Activated CD8-positive, alpha-beta T cell treated with anti-CD3 and anti-CD28 coated beads, Interleukin-2, amount 10 ng/mL, durations not matched to agents 7 days and 5 days (primary cell): ENCODE measurements at places on chromosomes 13 and 19. TPM values are rescaled to one million over a fixed set of nuclear protein-coding genes. Genes with fewer than 3 reads are reported as not detected.

GRCh38 chr13:66528180-66528579, 702.0 kb downstream of the PCDH9 start:
- no peaks in the 10 kb centered on the region for H3K27me3 ChIP-seq
- no peaks in the 10 kb centered on the region for H3K36me3 ChIP-seq
- no peak overlapping the region for H3K4me3 ChIP-seq
- no peaks in the 10 kb centered on the region for H3K4me1 ChIP-seq
- no peak for DNase-seq

GRCh38 chr13:47454986-47455385, 546.1 kb downstream of the SUCLA2 start:
- H3K4me1 ChIP-seq, result no peaks in the 10 kb centered on the region
- DNase-seq, result no peak
- no peaks in the 10 kb centered on the region for H3K36me3 ChIP-seq
- H3K27me3 ChIP-seq, result no peaks in the 10 kb centered on the region

GRCh38 chr19:10885201-10886169, 14.1 kb downstream of the CARM1 start:
- H3K27ac ChIP-seq, result no peak overlapping the region
- DNase-seq, result no peak
- H3K27me3 ChIP-seq, result no peaks in the 10 kb centered on the region
- peaks cover 2% of the 10 kb centered on the region for H3K4me1 ChIP-seq
- no peak overlapping the region for H3K4me3 ChIP-seq

DNA sequence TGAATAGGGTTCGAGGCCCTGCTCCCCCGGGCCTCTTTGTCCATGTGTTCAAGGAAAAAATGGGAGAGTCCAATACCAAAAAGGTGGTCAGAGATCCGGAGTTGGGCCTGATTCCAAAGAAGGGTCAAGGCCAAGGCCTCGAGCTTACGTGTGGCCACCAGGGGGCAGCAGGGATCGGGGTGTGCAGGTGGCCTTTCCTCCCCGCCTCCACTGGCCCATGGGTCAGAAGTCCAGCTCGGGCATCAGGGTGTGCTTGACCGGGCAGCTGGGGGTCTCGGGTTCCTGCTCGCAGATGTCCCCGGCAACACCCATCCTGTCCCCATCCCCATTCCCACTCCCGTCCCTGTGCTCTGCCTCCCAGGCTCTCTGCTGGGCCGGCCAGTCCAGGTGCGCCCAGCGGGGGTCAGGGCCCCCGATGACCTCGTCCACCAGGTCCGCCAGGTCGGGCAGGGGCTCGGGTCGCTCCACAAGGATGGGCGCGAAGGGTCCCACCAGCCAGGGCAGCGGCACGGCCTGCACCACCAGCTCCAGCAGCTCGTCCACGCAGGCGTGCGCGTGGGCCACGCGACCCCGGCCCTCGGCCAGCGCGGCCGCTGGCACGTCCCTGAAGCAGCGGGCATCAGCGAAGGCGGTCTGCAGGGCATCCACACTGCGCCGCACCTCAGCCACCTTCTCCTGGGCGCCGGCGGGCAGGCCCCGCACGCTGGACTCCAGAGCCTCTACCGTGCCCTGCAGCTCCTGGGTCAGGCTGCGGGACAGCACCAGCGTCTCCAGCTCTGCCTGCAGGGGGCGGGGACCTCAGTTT, 5.2 kb upstream of the PLIN4 start:
- DNase-seq, result peak; percentile 31
- H3K4me3 ChIP-seq, result no peak overlapping the region
- H3K27ac ChIP-seq, result no peak overlapping the region

GRCh38 chr13:101554420-101555125, 102.1 kb downstream of the ITGBL1 start:
- DNase-seq, result no peak
- H3K36me3 ChIP-seq, result no peaks in the 10 kb centered on the region
- no peaks in the 10 kb centered on the region for H3K4me1 ChIP-seq
- no peak overlapping the region for H3K27ac ChIP-seq
- H3K4me3 ChIP-seq, result no peak overlapping the region

DNA sequence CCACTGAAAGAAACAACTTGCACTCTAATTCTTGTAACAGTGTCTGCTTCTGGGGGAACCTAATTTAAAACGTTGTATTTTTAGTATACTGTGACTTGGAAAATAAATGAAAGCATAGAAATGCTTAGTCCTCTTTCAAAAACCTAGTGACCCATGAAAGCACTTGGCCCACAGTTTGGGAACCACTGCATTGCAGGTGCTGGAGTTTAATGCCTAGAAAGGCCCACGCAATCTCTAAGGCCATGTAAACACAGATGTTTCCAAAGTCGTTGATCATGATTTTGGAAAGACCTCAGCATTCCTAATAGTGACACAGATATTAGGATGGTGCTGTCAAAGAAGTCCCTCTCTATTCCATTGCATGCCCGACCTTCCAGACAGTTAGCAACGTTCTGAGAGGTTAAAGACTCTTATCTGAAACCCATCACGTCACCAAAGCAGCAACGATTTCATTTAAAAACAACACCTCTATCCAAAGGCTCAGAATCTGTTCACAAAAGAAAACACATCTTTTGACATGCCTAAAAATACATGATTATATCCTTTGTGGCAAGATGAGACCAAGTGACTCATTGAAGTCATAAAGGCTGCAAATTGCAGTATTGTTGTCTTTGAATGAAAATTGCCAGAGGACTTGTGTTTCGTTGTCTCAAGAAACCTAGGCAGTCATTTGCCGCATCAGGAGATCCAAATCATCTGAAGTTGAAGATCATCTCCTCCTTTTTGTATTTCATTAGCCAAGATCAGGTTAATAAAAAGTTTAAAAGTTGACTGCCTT, 328.0 kb upstream of the ZNF507 start:
- H3K4me1 ChIP-seq, result no peaks in the 10 kb centered on the region
- DNase-seq, result no peak
- H3K27ac ChIP-seq, result no peak overlapping the region
- no peaks in the 10 kb centered on the region for H3K36me3 ChIP-seq

- peak overlapping the region; percentile 7 for H3K27ac ChIP-seq
- H3K4me3 ChIP-seq, result no peak overlapping the region
- DNase-seq, result peak; percentile 75
- H3K27me3 ChIP-seq, result no peaks in the 10 kb centered on the region
- peaks cover 5% of the 10 kb centered on the region for H3K4me1 ChIP-seq
These were observed 20.5 kb upstream of the STRN4 start for GRCh38 chr19:46766569-46767317.

DNA sequence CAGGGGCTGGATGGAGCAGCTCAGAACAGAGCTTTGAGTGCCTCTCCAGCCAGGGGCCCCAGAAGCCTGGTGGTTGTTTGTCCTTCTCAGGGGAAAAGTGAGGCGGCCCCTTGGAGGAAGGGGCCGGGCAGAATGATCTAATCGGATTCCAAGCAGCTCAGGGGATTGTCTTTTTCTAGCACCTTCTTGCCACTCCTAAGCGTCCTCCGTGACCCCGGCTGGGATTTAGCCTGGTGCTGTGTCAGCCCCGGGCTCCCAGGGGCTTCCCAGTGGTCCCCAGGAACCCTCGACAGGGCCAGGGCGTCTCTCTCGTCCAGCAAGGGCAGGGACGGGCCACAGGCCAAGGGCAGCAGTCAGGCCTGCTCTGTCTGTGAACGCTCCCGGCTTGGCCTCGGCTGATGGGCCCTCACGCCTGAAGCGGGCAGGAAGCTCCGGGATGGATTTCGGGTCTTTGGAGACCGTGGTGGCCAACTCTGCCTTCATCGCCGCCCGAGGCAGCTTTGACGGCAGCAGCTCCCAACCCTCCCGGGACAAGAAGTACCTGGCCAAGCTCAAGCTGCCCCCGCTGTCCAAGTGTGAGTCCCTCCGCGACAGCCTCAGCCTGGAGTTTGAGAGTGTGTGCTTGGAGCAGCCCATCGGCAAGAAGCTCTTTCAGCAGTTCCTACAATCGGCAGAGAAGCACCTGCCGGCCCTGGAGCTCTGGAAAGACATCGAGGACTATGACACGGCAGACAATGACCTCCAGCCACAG, at the start of gene GRK1:
Gene GRK1 (plus strand): TSS at position 269 of the 751 bp plus-strand sequence. CDS start 168 bp downstream, at position 437.
- no peak within 1 kb of the TSS for H3K4me3 ChIP-seq
- peaks cover 3% of the 10 kb centered on the region for H3K27me3 ChIP-seq
- H3K27ac ChIP-seq, result no peak within 1 kb of the TSS
- DNase-seq, result no peak
- H3K36me3 ChIP-seq, result peaks cover under 1% of the 10 kb centered on the region
- no peaks in the 10 kb centered on the region for H3K4me1 ChIP-seq

DNA sequence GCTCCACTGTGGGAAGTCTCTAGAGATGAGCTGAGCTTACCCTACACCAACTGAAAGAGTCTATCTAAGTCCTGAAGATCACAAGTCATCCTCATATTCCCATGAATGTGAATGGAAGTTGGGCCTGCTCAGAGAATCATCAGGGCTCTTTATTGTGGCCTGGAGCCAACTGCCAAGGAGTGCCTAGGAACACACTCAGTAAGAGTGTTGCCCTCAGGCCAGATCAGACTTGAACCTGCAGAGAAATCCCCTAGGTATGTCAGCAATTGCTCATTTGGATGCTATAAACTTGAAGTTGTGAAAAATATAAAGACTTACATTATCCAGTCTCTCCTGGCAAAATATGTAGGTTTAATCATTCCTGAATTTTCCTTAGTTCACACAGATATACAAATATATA, 1070.2 kb downstream of the EFNB2 start:
- no peaks in the 10 kb centered on the region for H3K4me1 ChIP-seq
- no peak for DNase-seq
- H3K4me3 ChIP-seq, result no peak overlapping the region
- no peaks in the 10 kb centered on the region for H3K36me3 ChIP-seq

DNA sequence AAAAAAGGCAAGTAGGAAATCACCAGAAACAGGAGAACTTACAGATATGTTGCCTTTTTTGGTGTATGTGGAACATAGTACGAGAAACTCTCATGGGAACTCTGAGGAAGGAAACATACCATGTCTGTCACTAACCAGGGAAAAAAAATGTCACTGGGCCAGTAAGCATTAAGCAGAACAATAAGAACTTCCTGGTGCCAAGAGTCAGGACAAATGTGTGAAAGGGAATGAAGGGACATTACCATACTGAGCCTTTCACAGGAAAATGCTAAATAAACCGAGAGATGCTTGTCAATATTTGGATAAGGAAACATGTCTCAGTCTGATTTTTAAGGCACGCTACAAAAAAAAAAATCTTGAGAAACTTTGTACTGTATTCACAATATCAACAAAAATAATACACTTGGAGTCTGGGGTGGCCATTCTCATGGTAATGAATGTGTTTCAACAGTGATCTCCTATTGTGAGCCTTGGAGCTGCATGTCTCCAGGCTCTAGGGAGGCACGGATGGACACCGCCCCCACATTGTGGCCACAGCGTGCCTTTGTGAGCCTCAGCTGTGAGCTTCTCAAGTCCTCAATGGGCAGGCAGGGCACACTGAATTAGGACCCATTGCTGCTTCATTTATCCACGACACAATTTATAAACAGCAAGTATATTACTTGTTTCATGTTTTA, 113.0 kb upstream of the ARGLU1 start:
- no peak overlapping the region for H3K27ac ChIP-seq
- H3K36me3 ChIP-seq, result no peaks in the 10 kb centered on the region
- no peak for DNase-seq

DNA sequence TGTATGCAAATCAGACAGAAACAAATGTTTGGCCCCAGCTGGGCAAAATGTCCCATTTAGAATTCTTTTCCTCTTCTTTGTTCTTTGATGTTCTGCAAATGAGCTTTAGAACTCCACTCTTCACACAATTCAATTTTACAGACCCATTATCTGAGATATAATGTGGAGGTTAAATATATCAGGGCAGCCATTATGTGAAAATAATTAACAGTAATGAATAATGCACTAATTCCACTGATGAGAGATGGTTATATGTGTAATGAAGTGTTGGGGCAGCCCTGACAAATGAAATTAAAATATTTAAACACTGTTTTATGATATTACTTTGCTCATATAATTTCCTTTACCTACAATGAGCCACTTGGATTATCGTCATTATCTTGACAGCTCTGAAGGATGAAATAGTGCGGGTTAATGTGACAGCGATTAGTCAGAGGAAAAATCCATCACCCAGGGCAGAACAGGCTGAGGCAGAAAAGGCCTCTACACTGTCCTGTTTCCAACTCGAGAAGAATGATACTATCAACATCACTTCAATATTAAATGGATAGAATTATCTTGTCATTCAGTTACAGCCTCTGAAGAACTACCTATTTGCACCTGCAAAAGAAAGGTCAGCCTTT, 321.1 kb downstream of the RBM26 start:
- H3K36me3 ChIP-seq, result no peaks in the 10 kb centered on the region
- H3K4me1 ChIP-seq, result no peaks in the 10 kb centered on the region
- DNase-seq, result no peak
- H3K27me3 ChIP-seq, result peaks cover 13% of the 10 kb centered on the region
- no peak overlapping the region for H3K4me3 ChIP-seq

The F10 gene
- not detected for total RNA-seq

The PODNL1 gene
- 1.3 TPM for total RNA-seq

The ELAVL1 gene
- total RNA-seq, result 132 TPM

The CLDN10 gene
- total RNA-seq, result not detected

The IL4I1 gene
- 1.2 TPM for total RNA-seq

The STX10 gene
- total RNA-seq, result 68.4 TPM
